ENCODE measurements at places on chromosomes 12 and 14.

DNA sequence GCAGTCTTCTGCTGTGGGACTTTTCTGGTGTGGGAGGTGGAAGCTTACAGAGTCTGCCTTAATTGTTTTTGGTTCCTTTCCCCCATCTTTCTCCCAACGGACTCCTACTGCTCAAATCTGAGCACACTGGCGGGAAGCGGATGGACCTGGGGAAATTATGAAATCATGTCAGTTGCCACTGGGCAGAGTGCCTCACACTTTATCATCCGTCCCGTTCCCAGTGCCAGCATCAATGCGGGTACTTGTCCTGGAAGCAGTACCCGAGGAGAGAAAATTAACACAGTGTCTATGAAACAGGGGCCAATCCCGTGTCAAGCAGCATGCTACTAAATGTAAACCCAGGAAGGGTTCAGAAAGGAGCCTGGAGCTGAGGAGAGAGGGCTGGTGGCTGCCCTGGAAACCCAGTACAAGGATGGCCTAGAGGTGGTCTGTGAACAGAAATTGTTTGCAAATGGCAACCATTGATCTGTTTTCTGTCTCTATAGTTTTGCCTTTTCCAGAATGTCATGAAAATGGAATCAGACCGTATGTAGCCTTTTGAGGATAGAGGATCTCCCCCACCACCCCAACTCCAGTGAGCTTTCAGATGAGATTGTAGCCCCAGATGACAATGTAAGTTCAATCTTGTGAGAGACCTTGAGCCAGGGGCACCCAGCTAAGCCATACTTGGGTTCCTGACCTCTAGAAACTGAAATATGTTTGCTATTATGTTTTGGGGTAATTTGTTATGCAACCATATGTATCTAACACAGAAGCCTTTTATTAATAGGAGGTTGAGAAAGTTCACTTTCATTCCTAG, 908 bp upstream of the CDKL1 start:
- DNase-seq: no peak

DNA sequence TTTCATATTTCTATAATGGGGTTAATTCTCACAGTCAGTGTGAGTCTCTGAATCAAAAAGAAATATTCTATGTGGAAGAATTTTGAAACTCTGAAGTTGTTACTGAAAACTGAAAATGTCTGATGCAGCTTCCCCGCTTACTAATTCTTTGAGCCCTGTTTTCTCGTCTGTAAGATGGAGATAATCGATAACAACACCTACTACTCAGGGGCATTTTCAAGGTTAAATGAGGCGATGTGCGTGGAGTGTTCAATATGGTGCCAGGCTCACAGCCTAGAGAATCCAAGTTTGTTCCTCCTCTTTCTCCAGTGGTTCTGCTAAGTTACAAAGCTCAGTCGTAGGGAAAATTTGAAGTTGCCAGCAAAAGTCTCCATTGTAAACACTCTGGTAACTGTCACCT, 391.4 kb downstream of the FUT8 start:
- no peak for DNase-seq

DNA sequence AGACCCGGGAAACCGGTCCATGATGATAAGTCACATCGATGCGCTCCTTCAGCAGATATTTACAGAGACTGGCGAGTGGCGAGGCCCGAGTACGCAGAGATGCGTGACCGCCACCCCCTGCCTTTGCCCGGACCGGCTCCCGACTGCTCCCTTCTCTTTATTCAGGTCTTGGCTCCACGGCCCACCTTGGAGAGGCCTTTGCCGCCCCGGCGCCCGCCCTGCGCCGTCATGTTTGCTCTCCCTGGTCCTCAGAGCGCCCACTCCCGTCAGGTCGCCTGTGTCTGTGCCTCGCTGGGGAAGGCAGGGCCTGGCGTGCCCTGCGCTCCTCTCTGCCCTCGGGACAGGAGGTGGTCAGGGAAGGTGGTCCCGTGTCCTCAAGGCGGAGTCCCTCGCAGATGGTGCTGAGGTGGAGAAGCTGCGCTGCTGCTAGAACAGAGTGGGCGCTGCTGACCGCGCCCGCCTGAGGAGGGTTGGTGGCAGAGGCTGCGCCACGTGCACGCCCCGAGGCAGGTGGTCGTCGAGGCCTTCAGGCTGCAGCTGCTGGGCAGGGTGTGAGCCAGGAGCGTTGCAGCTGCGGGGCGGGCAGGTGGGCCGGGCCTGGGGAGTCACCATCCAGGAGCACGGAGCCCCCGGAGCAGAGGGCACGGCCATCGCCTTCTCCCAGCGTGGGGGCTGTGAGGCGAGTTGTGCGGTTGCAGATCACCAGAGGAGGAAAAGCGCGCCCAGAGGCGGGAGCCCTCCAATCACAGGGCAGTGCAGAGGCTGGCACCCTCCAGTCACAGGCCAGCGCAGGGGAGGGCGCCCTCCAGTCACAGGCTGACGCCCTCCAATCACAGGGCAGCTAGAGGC, 27.2 kb downstream of the DDX51 start:
- no peak for DNase-seq

- no peak for DNase-seq
Observed at GRCh38 chr14:67690011-67690410, 5.6 kb downstream of the RDH11 start.

GRCh38 chr12:112167718-112168525, 42.6 kb downstream of the TRAFD1 start:
- DNase-seq: no peak

- DNase-seq: no peak
Observed at GRCh38 chr14:89226801-89227495, 190.1 kb downstream of the FOXN3 start.

DNA sequence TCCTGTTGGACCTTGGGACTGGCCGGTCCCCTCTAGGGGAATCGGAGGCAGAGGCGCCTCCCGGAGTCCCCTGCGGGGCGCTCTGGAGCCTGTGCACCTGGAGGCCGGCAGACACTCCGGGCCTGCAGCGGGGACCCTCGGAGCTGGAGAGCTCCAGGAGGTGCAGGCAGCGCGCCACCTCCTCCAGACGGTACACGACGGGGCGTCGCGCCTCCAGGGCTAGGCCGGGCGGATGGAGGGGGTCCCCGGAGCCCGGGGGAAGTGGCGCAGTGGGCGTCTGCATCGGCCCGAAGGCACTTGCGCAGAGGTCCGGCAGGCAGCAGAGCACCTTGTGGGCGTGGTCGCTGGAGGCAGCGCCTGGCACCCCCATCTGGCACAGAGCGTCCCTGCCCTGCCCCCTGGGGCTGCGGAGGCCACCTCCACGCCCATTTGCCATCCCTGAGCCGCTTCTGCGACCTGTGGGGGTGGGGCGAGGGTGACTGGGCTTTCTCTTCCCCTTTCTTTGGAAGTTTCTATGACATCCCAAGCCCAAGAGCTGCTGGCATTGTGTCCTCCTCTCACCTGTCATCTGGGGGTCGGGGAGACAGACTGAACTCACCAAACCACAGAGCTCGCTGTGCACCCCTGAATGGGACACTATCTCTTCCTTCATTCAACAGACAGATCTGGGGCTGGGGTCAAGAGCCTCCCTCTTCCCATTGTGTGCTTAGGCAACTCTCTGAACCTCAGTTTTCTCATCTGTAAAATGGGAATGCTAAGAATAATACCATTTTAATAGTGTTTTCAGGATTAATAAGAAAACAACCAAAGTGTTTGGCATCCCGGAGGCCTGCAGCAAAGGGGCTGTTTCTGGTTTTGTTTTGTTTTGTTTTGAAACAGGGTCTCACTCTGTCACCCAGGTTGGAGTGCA, 37.5 kb upstream of the CORO1C start:
- DNase-seq: peak; percentile 34

- no peak for DNase-seq
Observed at GRCh38 chr12:21697904-21698630, 40.4 kb upstream of the LDHB start.

DNA sequence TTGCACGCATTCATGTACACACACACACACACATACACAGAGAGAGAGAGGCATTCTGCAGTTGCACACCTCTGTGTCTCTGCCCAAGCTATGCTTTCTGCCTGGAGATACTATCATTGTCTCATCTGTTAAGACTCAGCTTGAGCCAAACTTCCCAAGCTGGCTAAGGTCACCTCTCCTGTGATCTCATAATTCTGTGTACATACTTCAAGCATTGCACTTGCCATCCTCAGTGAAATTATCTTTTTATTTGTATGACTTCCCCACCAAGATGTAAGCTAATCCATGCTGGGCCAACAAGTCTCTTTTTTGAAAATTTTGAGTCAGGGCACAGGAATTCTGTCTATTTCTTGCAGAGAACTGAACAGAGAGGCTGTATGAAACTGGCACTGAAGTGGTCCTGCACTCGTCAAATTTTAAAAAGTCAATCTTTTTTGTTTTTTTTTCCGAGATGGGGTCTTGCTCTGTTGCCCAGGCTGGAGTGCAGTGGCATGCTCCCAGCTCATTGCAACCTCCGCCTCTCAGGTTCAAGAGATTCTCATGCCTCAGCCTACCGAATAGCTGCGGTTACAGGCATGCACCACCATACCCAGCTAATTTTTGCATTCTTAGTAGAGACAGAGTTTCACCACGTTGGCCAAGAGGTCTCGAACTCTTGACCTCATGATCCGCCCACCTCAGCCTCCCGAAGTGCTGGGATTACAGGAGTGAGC, 44.3 kb downstream of the TMTC1 start:
- DNase-seq: no peak

GRCh38 chr12:94544355-94544754, 84.7 kb upstream of the CEP83 start:
- DNase-seq: no peak

DNA sequence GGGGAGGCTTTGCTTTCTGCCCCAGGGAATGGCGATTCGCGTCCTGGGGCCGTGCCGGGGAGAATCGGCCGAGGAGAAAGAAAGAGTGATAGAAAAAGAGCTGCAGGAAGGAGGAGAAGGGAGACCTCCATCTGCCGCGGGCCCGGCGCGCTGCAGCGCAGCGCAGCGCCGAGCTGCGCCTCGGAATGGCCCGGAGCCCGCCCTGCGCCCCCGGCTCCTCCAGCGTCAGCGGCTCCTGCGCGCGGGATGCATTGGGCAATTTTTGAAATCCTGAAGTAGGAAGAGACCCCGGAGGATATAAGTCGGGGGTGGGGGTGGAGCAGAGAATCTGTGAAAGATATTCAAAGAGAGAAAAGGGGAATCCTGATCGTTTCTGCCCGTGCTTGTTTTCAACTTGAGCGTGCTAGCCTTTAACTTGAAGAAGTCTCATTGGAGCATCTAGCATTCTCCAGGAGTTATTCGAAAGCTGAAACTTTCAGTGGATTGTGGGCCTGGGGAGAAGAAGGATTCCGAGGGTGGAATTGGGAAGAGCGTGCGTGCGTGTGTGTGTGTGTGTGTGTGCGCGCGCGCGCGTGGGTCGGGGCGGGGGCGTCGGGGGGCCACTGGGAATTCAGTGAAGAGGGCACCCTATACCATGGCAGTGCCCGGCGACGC, 441 bp downstream of the PDE3A start:
- no peak for DNase-seq

DNA sequence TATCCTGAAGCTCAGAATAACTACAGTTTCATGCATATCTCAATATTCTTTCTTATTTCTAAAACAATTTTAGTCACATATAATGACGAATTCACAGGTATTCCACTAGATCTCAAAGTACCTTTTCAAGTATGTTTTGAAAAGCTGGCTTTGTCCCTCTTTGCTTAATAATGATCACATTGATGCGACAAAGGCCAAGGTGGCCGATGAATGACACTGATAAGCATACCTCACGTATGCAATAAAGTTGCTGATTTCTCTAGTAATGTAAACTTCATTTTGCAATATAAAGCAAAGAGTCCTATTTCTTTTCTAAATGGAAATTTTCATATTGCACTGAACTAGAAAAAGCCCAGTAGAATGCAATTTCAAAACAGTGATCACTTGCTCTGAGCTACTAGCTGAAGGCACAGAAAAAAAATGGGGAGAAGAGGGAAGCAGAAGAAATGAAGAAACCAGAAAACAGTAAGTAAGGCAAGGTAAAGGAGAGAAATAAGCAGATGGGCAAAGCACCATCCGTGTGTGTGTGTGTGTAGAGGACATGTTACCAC, 29.3 kb downstream of the FGD6 start:
- no peak for DNase-seq

DNA sequence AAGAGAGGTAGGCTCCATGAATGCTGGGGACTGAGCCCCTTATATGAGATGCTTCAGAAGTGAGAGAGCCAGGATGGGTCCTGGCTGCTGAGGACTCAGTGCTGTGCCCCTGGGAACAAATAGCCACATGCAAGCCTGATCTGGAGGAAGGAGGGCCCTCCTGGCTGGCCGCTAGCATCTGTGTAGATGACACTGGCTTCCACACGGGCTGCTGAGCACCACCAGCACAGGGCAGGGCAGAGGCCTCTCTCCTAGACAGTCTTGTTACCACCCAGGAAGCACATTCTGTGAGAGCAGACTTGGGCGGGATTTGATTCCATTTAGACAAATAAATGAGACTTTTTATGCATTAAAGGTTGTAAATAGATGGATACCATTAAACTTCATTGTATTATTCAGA, 48.0 kb downstream of the ZNF664 start:
- DNase-seq: no peak

DNA sequence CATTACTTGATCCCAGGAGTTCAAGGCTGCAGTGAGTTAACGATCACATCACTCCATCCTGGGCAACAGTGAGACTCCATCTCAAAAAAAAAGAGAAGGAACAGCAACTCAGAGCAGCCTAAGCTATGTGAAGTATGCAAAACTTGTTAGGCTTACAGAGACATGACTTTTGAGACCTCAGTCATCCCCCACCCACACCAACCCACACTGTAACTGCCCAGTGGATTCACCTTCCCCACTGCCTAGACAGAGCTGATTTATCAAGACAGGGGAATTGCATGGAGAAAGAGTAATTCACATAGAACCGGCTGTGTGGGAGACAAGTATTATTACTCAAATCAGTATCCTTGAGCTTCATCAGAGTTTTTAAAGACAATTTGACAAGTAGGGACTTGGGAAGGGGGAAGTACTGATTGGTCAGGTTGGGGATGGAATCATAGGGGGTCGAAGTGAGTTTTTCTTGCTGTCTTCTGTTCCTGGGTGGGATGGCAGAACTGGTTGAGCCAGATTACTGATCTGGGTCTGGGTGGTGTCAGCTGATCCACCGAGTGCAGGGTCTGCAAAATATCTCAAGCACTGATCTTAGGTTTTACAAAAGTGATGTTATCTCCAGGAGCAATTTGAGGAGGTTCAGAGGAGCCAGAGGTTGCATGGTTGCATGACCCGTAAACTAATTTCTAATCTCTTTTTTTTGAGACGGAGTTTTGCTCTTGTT, 6.2 kb upstream of the WDR89 start:
- DNase-seq: no peak

- no peak for DNase-seq
Observed at GRCh38 chr14:83289390-83289789, 1755.7 kb upstream of the SEL1L start.

DNA sequence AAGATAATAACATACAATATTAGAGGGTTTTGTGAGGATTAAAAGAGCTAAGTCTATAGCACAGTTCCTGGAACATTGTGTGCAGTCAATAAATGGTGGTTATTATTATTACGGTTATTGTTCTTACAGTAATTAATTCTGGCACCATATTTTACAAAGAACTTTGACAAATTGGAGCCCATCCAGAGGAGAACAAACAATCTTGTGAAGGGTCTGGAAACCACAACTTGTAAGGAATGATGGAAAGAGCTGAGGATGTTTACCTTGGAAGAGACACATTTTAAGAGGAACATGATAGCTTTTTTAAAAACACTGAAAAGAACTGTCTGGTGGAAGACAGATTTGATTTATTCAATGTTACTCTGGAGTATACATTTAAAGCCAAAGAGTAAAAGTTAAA, 150.5 kb upstream of the KRR1 start:
- DNase-seq: no peak
